Caco-2 (cell line): ENCODE measurements at places on chromosomes 11 and 22. TPM values are rescaled to one million over a fixed set of nuclear protein-coding genes. Genes with fewer than 3 reads are reported as not detected.

DNA sequence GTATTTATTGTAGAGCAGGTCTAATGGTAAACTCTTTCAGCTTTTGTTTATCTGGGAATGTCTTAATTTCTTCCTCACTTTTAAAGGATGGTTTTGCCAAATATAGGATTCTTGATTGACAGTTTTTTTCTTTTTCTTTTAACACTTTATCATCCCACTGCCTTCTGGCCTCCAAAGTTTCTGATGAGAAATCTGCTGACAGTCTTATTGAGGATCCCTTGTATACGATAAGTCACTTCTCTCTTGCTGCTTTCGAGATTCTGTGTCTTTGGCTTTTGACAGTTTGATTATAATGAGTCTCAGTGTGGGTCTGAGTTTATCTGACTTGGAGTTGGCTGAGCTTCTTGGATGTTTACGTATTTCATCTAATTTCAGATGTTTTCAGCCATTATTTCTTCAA is 6.7 kb upstream of the TSKU start:
- peaks cover 27% of the 10 kb centered on the region for H3K4me1 ChIP-seq
- no peak overlapping the region for H3K27ac ChIP-seq
- H3K4me3 ChIP-seq: no peak overlapping the region
- no peaks in the 10 kb centered on the region for H3K36me3 ChIP-seq
- H3K27me3 ChIP-seq: no peaks in the 10 kb centered on the region

DNA sequence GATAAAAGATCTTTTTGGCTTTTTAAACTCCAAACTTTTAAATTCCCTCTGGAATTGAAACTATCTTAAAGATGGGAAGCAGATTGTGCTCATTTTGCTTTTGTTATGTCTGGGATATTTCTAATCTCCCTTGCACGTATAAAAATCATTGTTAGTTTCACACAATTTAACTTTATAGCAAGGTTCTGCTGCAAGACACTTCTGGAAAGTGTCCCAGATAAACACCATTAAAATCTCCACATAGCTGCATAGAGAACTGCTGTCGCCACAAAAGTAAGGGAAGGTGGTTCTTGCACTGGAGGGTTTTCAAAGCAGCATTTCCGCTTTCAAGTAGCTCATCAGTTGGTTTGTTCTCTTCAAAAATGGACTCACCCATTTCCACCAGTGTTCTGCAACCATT is 11.8 kb downstream of the PTS start:
- no peaks in the 10 kb centered on the region for H3K27me3 ChIP-seq
- DNase-seq: no peak
- no peak overlapping the region for H3K4me3 ChIP-seq
- peaks cover 3% of the 10 kb centered on the region; the same call in 1 of the 2 replicates for H3K36me3 ChIP-seq
- H3K27ac ChIP-seq: no peak overlapping the region
- peaks cover 12% of the 10 kb centered on the region for H3K4me1 ChIP-seq

DNA sequence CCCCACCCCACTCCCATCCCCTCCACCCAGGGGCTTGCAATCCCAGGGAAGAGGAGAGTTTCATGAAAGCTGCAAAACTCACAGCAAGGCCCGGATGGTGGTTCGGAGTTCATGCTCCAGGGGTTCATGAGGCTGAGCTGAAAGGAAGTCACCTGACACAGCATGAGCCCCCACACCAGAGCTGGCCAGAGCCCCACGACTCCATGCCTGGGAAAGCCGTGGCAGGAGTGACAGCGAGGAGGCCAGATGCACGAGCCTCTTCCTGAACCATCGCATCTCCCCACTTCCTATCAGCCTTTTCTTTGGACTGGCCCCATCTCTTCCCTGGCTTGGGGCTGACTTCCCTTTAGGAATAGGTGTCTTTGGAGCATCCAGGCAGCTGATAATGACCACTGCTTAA is 105.8 kb downstream of the ABTB2 start:
- H3K27ac ChIP-seq: no peak overlapping the region
- no peaks in the 10 kb centered on the region for H3K27me3 ChIP-seq
- H3K36me3 ChIP-seq: no peaks in the 10 kb centered on the region
- peaks cover 13% of the 10 kb centered on the region for H3K4me1 ChIP-seq
- H3K4me3 ChIP-seq: no peak overlapping the region

- no peaks in the 10 kb centered on the region for H3K4me1 ChIP-seq
- peaks cover 5% of the 10 kb centered on the region for H3K36me3 ChIP-seq
- no peak for DNase-seq
- H3K27ac ChIP-seq: no peak overlapping the region
- no peak overlapping the region for H3K4me3 ChIP-seq
- no peaks in the 10 kb centered on the region for H3K27me3 ChIP-seq
These were observed 119.8 kb upstream of the SORL1-AS1 start for GRCh38 chr11:121572571-121573059.

DNA sequence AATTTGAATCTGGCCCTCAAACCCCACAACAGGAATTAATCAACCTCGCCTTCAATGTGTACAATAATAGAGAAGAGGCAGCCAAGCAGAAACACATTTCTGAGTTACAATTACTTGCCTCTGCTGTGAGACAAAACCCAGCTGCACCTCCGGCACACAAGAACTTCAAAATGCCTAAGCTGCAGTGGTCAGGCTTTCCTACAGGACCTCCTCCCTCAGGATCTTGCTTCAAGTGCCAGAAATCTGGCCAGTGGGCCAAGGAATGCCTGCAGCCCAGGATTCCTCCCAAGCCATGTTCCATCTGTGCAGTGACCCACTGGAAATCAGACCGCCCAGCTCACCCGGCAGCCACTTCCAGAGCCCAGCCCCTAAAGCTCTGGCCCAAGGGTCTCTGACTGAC is 3.4 kb upstream of the NDUFC2 start:
- DNase-seq: no peak
- no peak overlapping the region for H3K4me3 ChIP-seq
- H3K36me3 ChIP-seq: no peaks in the 10 kb centered on the region
- peaks cover 23% of the 10 kb centered on the region for H3K4me1 ChIP-seq
- no peaks in the 10 kb centered on the region for H3K27me3 ChIP-seq

NRGN gene
- 5.7 and 7.8 TPM in 2 replicates for total RNA-seq

MIOX gene
- 0.32 TPM in 1 of 2 replicates, not detected in the other for total RNA-seq

TBC1D10A gene
- total RNA-seq: 11.1 and 12.2 TPM in 2 replicates
